ENCODE measurements at places on chromosomes 3 and 15.

- no peak for DNase-seq
Measured at GRCh38 chr15:73442421-73442820, 543 bp upstream of the REC114 start.

GRCh38 chr3:85252686-85253085 lies 293.9 kb downstream of the CADM2 start:
- no peak for DNase-seq

- no peak for DNase-seq
Measured at GRCh38 chr15:98455904-98456303, 192.4 kb upstream of the IGF1R start.

DNA sequence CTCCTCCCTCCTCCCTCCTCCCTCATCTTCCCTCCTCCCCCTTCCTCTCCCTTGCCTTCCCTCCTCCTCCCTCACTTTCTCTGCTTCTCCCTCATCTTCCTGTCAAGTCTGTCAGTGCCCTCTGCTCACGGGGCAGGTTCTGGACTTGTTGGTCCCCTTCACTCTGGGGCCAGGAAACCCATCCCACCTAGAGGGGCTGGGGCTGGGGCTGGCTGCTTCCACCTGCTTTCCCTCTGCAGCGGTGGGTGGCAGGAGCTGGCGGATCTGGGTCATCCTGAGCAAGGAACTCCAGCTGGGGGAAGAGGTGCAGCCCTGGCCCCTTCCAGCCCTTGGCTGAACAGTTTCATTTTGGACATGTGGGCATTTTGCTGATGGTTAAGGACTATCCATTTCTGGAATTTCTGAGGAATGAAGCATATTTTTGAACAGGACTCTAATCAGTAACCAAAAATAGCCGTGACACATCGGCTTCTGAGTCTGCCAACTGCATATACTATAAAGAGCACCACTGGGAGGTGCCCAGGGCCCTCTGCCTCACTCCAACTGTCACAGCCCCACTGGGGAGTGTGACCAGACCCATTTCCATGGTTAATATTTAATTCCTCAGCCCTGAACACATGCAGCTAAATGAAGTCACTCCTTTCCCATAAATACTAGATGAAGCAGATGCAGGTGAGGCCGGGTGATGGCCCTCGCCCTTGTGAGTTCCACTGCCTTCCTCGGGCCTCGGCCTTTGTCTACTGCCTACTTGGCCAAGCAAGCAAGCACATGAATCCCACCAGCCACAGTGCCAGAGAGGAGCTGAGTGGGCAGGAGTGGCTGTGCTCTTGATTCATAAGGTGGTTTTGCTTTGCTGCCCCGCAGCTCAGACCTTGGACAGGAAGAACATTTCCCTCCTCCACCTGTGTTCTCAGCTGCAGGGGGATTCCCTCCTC lies 39.8 kb downstream of the CHDH start:
- no peak for DNase-seq

- DNase-seq: no peak
Measured at GRCh38 chr3:95939235-95939809, 875.1 kb upstream of the EPHA6 start.

DNA sequence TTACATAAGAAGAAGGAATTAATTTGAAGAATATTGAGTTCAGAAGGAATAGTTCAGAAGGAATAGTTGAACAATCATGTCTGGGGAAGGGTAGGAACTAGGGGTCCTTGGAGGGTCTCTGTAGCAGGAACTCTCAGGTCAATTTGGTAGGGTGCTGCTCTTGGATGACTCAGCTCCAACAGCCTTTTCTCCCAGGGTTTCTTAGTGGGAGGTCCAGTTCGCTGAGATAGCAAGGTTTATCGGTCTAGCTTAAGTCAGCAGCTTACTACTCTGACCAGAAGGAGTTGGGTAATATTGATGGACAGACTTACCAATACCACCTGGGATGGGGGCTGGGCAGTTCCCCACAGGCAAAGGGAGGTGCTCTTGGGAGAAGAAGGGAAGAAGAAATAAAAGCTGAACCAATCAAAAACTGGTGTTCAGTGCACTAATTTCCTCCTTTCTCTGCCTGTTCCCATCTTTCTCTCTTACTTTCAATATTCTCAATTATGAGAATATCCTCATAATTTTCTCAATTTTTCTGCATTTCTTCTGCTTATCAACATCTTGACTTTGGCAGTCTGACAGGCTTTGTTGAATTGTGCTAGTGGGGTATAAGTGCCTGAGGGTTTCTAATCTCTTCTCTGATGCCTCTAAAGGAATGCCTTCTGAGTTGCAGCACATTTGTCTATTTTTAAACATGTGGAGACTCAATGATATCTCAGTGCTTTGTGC lies 14.4 kb upstream of the MITF start:
- DNase-seq: no peak

DNA sequence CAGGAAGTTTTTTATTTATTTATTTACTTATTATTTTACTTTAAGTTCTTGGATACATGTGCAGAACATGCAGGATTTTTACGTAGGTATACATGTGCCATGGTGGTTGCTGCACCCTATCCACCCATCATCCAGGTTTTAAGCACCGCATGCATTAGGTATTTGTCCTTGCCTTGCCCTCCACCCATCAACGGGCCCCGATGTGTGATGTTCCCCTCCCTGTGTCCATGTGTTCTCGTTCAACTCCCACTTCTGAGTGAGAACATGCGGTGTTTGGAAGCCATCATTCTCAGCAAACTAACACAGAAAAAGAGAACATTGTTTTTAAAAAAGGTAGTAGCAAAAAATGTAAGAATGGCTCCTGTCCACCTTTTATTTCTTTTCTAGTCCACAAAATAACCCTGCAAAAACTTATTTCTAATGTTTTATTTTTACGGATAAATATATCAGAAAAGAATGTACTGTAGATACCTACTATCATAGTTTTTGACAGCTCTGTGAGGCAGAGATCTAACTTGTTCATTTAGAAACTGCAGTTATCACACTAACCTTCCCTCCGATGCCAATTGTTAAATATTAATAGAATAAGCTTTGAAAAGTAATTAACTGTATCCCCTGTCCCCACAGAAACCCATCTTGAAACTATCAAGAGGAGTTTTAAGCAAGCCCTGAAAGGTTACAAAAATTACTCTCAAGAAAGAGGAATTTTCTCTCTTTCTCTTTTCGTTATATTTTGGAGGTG lies 189.2 kb downstream of the LPP start:
- DNase-seq: no peak

DNA sequence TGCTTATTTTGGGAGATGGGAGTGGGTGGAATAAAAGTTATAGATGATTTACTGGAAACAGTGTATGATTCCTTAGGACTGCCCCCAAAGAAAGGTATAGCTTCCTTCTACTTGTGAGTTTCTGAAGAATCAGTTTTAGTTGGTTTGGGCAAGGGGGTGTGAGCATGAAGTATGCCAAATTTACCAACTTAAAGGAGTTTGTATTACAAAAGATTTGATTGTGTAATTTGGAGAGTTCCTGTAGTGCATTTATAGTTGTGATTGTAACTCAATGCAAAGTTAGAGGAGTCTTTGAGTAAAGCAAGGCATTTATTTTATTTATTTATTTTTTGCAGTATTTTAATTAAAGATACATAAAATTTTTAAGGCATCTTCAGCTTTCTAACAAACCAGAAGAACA lies 42.8 kb downstream of the TSC22D2 start:
- no peak for DNase-seq
